NCI-H1436 treated with DMSO at 0.1 percent for 48 hours (cell line): ENCODE measurements at places on chromosomes 11 and 22.

DNA sequence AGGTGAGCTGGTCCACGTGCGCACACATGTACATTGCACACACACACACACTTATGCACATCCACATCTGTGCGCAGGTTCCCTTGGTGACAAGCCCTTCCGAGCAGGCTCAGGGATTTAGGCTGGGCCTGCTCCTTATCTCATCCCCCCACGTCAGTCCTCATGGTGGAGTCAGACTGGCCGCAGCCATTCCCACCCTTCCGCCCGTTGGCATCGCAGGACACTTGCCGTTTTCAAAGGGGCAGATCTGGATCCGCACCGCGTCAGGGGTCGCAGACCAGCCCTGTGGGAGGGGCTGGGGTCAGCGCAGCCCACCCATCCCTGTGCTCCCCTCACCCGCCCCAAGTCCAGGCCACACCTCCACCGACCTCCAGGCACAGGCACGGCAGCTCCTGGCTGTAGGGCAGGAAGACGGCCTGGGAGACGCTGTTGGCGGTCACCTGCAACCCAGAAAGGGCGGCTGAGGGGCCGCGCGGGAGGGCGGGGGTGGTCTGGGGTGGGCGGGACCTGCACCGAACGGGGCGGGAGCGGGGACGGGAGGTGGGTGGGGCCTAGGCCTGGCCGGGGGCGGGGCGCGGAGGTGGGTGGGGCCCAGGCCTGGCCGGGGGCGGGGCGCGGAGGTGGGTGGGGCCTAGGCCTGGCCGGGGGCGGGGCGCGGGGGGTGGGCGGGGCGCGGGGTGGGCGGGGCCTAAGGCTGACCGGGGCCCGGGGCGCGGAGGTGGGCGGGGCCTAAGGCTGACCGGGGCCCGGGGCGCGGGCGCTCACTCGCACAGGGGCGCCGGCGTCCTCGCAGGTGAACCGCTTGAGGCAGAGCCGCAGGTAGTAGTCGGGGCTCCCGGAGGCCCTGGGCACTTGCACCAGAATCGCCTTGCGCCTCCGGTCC is 13.3 kb downstream of the IL17REL start:
- no peak for DNase-seq

- no peak for DNase-seq
Observed at GRCh38 chr22:48098921-48099245, 1336.4 kb downstream of the TBC1D22A start.

DNA sequence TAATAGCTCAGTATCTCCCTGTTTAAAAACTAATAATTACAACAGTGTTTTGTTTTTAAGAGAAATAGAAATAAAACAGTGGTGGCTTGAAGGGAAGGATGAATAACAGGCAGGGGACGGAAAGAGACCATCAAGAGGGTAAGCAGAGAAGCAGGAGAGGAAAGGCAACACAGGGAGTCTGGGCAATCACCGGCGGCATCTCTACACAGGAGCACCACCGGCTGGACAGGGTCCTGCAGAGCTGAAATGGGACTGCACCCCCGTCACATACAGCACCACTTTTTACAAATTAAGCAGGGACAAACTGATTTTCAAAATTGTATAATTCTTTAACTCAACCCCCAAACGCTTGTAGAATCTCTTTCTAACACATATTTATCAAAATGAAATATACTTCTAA is 18.4 kb downstream of the PHF21A start:
- DNase-seq, result no peak

DNA sequence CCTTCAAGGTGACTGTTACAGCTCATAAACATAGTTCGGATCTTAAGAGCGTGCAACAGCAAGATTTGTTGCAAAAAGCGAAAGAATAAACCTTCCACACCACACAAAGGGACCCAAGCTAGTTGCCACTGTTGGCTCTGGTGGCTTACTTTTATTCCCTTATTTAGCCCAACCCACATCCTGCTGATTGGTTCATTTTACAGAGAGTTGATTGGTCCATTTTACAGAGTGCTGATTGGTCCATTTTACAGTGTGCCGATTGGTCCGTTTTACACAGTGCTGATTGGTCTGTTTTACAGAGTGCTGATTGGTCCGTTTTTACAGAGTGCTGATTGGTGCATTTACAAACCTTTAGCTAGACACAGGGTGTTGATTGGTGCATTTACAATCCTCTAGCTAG is 776.9 kb upstream of the CNTN5 start:
- no peak for DNase-seq

DNA sequence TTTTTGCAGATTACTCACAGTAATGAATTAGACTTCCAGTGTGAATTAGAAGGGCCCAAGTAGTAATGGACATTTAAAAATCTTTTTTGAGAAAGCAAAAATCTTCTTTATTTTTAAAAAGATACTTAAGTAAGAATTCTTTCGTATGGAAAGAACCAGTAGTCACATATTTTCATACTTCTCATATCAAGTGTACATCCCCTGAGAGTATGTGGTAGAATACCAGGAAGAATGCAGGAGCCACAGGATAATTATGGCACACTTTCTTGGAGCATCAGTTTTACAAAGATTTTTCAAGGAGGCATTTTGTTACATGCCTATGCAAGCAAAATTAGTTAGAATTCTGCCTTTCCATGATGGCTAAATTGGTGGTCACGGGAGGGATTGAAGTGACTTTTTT is 28.1 kb downstream of the POLD3 start:
- no peak for DNase-seq

DNA sequence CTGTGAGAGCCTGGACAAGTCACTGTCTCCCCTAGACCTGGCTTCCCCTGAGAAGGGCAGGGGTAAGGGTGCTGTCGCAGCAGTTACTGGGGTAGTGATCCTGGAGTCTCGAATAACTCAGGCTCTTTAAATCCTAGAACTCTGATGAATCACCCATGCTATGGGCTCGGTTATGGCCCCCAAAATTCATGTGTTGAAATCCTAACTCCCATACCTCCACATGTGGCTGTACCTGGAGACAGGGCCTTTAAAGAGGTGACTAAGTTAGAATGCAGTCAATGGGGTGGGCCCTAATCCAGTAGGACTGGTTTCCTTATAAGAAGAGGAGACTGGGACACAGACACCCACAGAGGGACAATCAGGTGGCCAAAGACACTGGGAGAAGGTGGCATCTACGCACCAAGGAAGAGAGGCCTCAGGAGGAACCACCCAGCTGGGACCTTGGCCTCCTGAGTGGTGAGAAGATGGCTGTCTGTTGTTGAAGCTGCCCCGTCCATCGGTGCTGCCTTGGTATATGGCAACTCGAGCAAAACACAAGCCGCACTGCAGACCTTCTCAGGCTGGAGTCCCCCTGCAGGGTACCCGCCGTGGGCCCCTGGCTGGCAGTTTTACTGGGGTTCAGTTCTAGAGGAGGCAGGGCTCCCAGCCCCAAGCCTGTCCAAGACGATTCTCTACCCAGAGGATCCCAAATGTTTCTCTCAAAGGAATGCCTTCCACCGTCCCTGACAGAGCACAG is 48.8 kb upstream of the SHISAL1 start:
- DNase-seq, result no peak

GRCh38 chr11:46181843-46182424 is 60.7 kb upstream of the PHF21A start:
- no peak for DNase-seq

DNA sequence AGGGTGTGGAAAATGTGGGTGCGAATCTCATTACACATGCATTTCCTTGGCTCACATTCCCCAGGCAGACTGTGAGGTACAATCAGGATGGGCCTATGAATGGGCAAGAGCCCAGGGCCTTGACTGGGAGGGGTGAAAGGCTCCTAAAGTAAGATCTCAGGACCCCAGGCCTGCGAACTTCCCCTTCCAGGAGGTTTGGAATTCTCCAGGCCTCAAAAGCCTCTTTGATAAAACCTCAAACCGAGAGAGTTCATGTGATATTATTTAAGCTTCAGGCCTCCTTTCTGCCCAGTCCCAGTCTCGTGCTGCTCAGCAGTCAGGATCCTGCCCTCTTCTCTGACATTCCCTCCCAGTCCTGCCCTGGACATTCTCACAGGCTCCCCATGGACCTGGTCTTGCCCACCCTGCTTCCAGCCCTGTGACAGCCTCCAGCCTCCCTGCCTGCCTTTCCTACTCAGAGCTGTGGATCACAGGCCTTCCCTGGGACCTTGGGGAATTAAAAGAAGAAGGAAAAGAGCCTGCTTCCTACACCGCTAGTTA is 37.3 kb upstream of the TEAD1 start:
- DNase-seq, result no peak

DNA sequence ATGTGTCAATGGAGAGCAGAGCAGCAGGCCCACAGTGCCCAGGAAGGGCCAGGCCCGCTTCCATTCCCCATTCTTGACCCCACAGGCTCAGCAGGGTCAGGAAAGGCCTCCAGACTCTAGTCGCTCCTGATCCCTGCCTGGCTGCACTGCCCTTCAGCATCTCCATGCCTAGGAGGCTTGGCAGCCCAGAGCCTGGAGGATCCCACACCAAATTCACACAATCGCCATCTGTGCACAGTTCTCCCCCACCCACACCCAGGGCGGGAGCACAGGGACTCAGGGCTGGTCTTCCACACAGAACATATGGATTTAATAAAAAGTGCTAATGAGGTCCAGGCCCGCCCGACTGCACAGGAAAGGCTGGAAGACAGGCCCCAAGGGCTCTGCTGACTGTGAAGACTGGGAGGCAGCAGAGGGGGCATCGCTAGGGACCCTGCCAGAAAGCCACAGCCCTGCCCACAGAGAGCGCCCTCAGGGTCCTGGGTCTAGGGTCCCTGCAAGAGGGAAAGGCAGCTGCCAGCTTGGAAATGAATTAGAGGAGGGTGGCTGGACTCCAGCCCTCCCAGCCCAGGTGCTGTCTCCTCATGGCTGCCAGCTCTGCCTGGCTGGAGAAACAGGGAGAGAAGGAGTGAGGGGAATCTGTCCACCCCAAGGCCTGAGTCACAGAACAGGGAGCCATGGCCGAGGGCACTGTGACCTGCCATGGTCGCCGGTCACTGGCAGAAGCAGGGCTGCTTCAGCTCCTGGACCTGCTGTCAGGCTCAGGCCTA is 39.7 kb downstream of the DKK3 start:
- no peak for DNase-seq

- no peak for DNase-seq
Observed at GRCh38 chr11:103608566-103608965, 427.9 kb upstream of the DDI1 start.

GRCh38 chr11:36092314-36093030 is 148.6 kb downstream of the LDLRAD3 start:
- DNase-seq, result no peak

- no peak for DNase-seq
Observed at GRCh38 chr11:124762624-124763155, 600 bp upstream of the ESAM start.

GRCh38 chr11:44290208-44290607 is 19.7 kb downstream of the ALX4 start:
- no peak for DNase-seq

DNA sequence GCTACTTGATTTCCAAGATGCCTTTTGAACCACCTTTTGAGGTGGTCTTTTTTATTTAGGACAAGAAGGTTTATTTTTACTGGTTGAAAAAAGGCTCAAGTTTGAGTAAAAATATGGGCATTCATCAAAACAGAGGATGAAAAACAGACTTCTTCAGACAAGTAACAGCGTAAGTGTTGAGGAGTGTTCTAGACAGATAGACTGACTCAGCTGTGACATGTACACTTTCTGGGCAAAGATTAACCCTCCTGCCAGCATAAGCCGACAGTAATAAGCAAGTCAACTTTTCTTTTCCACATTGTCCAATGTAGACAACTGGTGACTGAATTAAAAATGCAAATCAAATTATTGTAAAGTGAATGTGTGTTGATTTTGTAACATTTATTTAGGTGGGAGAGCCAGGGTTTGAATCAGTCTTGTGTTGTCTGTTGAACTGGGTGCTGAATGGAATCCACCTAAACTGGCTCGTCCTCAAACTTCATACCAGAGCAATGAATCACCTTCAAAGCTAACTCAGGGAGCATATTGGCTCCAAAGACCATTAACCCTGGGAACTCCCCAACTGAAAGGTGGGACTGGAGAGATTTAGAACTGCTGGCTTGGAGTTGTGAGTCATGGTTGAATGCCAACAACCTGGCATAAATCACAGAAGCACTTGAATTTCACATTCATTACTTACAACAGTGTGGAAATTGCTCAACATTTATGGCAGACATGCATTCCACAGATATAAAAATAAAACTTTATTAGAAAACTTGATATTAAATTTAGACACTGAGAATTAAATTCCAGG is 377.0 kb downstream of the ETS1 start:
- DNase-seq, result no peak

DNA sequence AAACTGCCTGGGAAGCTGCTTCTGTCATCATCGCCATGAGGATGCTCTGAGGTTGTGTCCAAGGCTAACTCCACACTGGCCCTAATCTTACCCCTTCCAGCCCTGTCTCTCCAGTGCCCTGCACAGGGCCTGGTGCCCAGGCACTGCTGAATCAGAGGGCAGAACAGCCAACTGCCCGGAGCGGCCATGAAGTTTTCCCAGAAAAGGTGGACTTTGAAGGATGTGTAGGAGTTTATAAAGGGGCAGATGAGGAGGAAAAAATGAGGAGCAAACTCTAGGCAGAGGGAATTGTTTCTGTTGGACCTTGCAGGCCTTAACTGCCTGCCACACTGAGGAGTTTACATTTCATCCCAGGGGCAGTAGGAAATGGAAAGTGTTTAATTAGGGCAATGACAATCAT is 39.4 kb upstream of the TCF20 start:
- no peak for DNase-seq

DNA sequence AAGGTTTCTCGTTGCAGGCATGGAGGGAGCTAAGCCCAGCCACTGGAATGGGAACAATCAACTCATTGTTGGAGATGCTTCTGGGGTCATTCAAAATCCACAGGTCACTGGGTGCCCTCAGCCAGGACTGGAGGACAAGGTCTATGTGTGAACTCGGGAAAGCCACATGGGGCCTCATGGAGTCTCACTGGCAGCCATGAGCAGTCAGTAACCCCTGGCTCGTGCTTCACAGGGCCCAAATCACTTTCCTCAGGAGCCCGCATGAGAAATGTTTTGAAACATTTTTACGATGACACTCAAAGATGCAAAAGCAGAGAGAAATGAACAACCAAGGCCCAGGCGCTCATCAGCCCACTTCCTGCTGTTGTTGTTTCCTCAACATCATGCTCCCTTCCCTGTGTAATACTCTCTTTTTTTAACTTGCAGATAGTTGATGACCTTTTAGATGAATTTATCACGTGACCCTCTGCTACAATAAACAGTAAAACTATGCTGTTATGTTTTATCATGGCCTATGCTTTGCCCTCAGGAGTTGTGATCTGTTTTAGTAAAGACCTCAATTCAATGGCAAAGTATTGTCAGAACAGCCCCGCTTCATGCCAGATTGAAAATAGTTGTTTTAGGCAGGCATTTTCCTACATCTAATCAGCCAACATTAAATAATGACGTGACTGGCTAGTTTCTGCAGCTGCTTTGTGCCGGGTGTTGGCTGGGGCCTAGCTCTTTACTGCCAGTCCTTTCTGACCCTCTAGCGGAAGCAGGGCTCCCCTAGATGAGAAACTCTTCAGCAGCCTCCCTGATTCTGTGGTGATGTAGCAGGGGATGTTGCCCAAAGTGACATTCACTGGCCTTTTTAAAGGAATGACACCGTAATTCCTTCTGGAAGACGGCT is 39.7 kb downstream of the ADAMTS15 start:
- no peak for DNase-seq
